Aorta (tissue), 5 donors: ENCODE measurements at places on chromosomes 5 and 9. TPM values are rescaled to one million over a fixed set of nuclear protein-coding genes. Genes with fewer than 3 reads are reported as not detected.

Gene DMRT3
- total RNA-seq, result 0.26 TPM

Gene FOXD1
- total RNA-seq, result 9.9 TPM

Gene RNF208
- total RNA-seq, result 2.2 TPM

Gene IGFBPL1
- total RNA-seq, result 27.8 TPM

Gene SLC36A3
- total RNA-seq, result not detected

Gene PTGER4
- 10.0 TPM for total RNA-seq

Gene SURF6
- total RNA-seq, result 13.3 TPM

Gene SH3RF2
- total RNA-seq, result 3.1 TPM

Gene DEPDC1B
- total RNA-seq, result 0.48 TPM

Gene BRD8
- 36.0 TPM for total RNA-seq

Gene TICAM2
- 8.3 TPM for total RNA-seq

Gene NR5A1
- not detected for total RNA-seq

Gene HTR1A
- total RNA-seq, result not detected

Gene HSPA5
- total RNA-seq, result 195 TPM
